Thyroid gland (tissue), 4 donors: ENCODE measurements at places on chromosomes 6 and 20.

GRCh38 chr6:24484657-24485323 lies 4.6 kb downstream of the GPLD1 start:
- H3K4me1 ChIP-seq = no peaks in the 10 kb centered on the region
- no peaks in the 10 kb centered on the region for H3K36me3 ChIP-seq
- DNase-seq = no peak
- H3K4me3 ChIP-seq = no peak overlapping the region
- H3K27me3 ChIP-seq = no peaks in the 10 kb centered on the region

DNA sequence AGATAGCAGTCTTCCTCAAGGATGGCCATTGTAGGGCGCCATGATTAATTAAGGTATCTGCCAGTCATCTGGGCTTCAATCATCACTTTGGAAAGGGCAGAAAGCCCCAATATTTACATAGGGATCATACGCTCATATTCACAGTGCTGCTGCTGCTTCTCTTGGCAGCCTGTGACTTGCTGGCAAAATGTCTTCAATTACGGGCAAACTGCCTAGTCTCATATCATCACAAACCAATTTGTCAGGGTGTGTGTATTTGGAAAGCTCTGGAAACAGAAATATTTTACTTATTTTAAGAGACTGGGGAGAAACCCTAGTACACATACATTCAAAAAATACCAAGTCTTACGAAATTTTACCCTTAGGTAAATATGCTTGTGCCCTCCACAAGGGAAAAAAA lies 77.6 kb downstream of the SAMD5 start:
- H3K4me3 ChIP-seq = no peak overlapping the region
- H3K4me1 ChIP-seq = no peaks in the 10 kb centered on the region
- no peaks in the 10 kb centered on the region for H3K27me3 ChIP-seq
- H3K36me3 ChIP-seq = no peaks in the 10 kb centered on the region
- no peak overlapping the region for H3K27ac ChIP-seq

GRCh38 chr6:111445861-111446267 lies 37.2 kb downstream of the REV3L start:
- no peak overlapping the region for H3K4me3 ChIP-seq
- no peak overlapping the region for H3K27ac ChIP-seq
- no peaks in the 10 kb centered on the region for H3K27me3 ChIP-seq
- peaks cover 4% of the 10 kb centered on the region for H3K4me1 ChIP-seq
- H3K36me3 ChIP-seq = no peaks in the 10 kb centered on the region

- peaks cover 76% of the 10 kb centered on the region for H3K4me1 ChIP-seq
- DNase-seq = no peak
- no peaks in the 10 kb centered on the region for H3K27me3 ChIP-seq
- peak overlapping the region; percentile 79 for H3K27ac ChIP-seq
- H3K36me3 ChIP-seq = no peaks in the 10 kb centered on the region
Observed at GRCh38 chr6:79649016-79649415, 17.9 kb downstream of the SH3BGRL2 start.

GRCh38 chr6:79463621-79464050 lies 73.6 kb downstream of the LCA5 start:
- H3K36me3 ChIP-seq = no peaks in the 10 kb centered on the region
- H3K27ac ChIP-seq = no peak overlapping the region
- H3K4me3 ChIP-seq = no peak overlapping the region
- H3K27me3 ChIP-seq = no peaks in the 10 kb centered on the region

- DNase-seq = peak; percentile 78
- no peaks in the 10 kb centered on the region for H3K36me3 ChIP-seq
- H3K4me3 ChIP-seq = peak overlapping the region; percentile 83
- H3K27ac ChIP-seq = peak overlapping the region; percentile 94
Observed at GRCh38 chr6:34248198-34248726, 544 bp downstream of the SMIM29 start.

GRCh38 chr6:16496991-16497801 lies 258.8 kb downstream of the GMPR start:
- no peak for DNase-seq
- no peak overlapping the region for H3K4me3 ChIP-seq
- no peaks in the 10 kb centered on the region for H3K27me3 ChIP-seq
- no peaks in the 10 kb centered on the region for H3K36me3 ChIP-seq
- H3K4me1 ChIP-seq = peaks cover 16% of the 10 kb centered on the region
- H3K27ac ChIP-seq = no peak overlapping the region

- no peak for DNase-seq
- no peaks in the 10 kb centered on the region for H3K36me3 ChIP-seq
- no peaks in the 10 kb centered on the region for H3K4me1 ChIP-seq
- H3K27ac ChIP-seq = no peak overlapping the region
Observed at GRCh38 chr6:64712606-64713005, 994.4 kb downstream of the EYS start.
